ENCODE measurements at places on chromosomes 1 and 21.

DNA sequence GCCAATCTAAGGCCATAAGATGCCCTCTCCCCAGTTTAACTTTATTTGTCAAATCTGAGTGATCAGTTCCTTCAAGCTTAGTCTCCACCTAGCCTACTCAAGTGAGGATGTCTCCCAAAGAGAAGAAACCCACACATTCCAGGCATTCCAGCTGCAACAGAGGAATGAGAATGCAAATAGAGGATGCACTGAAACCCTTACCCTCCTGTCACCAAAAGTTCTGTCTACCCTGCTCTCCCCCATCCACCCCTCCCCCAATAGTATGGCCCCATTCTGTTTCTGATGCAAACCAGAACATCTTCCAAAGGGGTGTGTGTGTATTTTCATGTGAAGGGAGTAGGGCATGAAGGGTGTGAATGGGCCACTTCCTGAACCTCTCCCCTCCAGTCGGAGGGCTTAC lies 3.0 kb downstream of the DUSP23 start:
- DNase-seq: no peak

GRCh38 chr1:154608397-154609270 lies 648 bp upstream of the ADAR start:
- DNase-seq: peak; percentile 49

DNA sequence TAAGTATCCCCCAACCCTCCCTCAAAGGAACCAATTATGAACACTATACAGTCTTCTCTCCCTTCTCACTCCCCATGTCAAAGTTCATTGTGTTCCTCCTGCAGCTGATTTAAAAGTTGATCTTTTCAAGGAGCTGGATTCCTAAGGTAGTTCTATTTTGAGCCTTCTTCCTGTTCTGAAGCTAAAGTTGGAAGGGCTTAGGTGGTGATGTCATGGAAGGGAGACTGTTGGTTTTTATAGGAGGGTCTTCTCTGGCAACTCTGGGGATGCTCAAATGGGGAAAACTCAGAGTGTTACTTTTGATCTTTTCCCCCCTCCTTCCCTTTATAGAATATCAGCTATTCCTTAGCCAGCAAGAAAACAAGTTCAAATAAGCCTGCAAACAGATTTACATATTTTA lies 83.0 kb upstream of the AK4 start:
- DNase-seq: no peak

- DNase-seq: peak; percentile 45
Measured at GRCh38 chr1:46413596-46413985, 19.5 kb downstream of the FAAH start.

GRCh38 chr1:188615321-188615720 lies 1786.6 kb downstream of the PLA2G4A start:
- no peak for DNase-seq

DNA sequence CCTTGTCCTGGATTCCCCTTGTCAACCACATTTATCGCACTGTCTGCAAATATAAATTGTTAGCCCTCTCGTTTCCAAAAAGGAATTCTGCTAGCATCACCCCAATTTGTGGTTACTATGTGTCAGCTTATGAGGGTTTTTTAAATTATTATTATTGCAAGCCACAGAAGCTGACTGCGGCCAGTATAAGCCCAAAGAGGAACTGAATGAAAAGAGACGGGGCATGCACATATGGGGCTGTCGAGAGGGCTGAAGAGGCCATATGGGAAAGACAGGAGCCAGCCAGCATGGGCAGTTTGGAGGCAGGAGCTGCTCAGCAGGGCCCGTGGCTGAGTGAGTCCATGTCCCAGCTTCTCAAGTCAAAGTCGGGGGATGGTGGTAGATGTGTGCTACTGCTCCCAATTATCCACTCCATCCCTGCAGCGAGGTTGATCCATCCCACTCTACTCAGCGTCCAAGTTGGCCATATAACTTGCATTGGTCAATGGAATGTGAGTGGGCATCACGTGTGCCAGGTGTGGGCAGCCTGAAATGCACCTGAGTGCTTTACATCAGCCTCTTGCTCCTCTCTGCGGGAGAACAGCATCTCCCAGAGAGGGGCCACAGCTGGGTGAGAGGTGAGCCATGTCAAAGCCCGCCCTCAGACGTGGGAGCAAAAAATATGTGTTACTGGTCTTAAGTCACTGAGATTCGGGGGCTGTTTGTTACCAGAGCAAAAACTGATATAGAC lies 37.6 kb upstream of the LDLRAP1 start:
- DNase-seq: no peak

GRCh38 chr1:95023399-95024043 lies 49.2 kb downstream of the ALG14 start:
- DNase-seq: no peak

DNA sequence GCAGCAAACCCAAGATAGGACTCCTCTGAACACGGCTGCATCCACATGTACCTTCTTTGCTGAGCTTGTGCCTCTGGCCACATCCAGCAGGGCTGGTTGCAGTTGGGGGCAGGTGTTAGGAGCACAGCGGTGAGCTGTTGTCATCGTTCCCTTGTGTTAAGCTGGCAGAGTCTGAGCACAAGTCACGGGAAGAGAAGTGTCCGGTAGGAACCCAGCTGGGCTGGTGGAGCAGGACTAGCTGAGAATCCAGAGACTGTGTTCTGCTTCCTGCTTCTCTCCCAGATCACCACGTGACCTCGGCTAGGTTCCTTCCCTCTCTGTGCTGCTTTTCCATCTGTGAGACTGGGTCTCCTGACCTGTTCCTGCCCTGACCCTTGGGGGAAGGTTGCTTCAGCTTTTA lies 105.1 kb downstream of the PCBP3 start:
- no peak for DNase-seq

- no peak for DNase-seq
Measured at GRCh38 chr1:17045150-17045549, 8.7 kb downstream of the SDHB start.

DNA sequence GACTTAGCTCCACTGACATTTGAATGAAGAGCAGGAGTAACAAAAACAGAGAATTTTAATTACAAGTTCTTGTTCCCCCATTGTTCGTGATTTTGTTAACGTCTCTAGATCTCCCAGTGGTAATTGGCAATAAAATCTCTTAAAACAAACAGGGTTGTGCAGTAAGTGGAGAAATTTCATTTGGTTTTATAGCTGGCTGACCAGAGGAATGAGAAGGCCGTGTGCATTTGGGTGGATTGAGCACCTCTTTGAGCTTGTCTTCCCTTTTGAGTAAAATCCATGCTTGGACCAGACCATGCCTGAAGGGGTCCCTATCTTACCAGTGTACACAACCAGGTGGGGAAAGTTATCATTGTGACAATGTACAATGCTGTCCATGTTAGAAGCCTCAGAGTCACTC lies 137.8 kb downstream of the HIVEP3 start:
- DNase-seq: peak; percentile 4

- no peak for DNase-seq
Measured at GRCh38 chr21:39845571-39846130, 21.6 kb upstream of the PCP4 start.

DNA sequence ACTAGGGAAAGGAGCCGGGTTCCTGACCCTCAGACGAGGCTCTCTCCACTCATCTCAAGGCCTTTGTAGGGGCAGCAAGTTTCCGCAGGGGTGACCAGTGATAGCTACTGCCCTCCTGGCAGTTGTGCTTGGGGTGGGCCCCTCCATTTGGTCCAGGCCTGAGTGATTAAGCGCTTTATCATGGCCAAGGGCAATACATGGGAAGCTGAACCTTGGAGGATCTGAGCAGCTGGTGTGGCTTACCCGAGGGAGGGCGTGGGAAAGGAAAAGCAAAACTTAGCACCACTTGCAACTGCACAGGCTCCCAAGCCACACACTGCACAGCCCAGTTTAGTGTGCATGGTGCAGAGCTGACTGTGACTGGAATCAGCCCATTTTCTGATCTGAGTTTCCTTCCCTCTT lies 47.8 kb downstream of the GADD45A start:
- no peak for DNase-seq

GRCh38 chr1:200973937-200974657 lies 49.4 kb downstream of the KIF21B start:
- no peak for DNase-seq

DNA sequence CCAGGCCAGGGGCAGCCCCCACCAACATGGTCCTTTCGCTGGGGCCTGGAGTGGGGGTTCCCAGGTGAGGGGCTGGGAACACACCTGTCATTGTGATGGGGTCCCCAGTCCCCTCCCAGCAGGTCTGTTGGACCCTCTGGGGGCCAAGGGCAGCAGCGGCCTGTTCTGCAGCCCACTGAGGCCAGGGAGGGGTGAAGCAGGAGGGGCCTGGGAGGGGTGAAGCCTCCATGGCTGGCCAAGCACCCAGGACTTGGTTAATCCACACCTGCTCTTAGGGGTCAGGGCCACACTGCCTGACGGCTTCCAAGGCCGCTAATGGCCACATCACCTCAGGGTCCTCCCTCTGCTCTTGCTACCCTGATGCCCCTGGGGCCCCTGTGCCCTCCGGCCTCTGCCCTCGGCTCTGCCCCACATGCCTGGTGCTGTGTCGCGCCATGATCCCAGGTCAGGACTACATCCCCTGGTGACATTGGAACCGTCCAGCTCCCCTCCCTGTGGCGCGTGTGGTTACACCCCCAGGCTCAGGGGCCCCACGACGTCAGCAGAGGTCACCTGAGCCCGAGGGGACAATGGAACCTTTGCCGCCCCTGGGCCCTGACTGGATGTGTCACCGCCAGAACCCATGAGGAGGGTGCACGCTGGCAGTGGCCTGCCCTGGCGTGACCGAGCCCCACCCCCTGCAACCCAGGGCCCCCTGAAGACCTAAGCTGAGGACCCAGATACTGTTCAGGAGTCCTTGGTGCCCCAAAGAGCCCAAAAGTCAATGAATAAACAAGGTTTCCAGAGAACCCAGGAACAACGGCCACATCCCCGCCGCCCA lies 7.0 kb downstream of the TNFRSF18 start:
- DNase-seq: no peak

GRCh38 chr1:218164930-218165700 lies 120.0 kb upstream of the RRP15 start:
- peak; percentile 32 for DNase-seq

DNA sequence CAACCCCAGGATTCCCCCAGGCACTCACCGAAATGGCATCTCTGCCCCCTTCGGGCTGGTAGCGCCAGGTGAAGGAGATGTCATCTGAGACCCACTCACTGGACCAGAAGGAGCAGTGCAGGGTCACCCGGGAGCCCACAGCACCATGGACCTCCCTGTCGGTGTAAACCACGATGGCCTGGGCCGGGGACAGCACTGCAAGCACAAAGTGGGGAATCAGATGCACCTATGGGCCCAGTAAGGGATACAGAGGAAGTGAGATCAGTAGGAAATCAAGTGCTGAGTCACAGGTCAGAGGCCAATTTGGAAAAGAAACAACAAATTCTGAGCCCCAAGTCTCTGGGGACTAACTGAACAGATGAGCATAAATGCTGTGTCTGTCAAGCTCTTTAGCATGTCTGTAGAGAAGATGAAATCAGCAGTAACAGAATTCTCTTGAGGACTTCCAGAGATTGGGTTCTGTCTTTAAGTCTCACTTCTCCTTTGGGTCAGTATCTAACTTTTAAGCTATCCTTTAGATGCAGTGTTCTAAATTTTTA lies 2.5 kb downstream of the MPZ start:
- no peak for DNase-seq

GRCh38 chr1:88462096-88462487 lies 222.0 kb upstream of the PKN2 start:
- no peak for DNase-seq

DNA sequence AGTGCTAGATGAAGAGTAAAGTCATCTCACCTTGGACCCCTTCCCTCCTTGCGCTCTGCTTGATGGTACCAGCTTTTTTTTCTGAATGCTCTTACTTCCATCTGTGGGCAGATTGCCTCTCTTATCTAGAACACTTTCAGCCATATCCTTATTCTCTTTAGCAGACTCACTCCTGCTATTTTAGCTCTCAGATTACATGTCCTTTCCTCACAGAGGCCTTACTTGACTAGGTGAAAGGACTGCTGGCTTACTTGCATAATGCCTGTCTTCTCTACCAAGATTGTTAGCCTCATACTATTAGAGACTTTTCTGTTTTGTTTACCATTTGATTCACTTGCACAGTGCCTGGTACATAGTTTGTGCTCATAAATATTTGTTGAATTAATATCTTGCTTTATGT lies 9.3 kb downstream of the IFI44 start:
- no peak for DNase-seq

All from GM20000 (cell line).